ACHN (cell line): ENCODE measurements at places on chromosomes 5 and 9.

- DNase-seq = no peak
These were observed 350.1 kb downstream of the TMEM232 start for GRCh38 chr5:110376281-110376951.

GRCh38 chr9:37917313-37917731 lies 13.4 kb upstream of the SLC25A51 start:
- DNase-seq = no peak

GRCh38 chr5:135625961-135626360 lies 47.2 kb upstream of the CXCL14 start:
- DNase-seq = no peak

- DNase-seq = peak; percentile 54
These were observed 87.7 kb downstream of the ENTREP1 start for GRCh38 chr9:69412741-69413150.

GRCh38 chr9:93091056-93091452 lies 5.0 kb upstream of the CARD19 start:
- DNase-seq = no peak

- no peak for DNase-seq
These were observed 89.3 kb downstream of the COMMD10 start for GRCh38 chr5:116174111-116174510.
